ENCODE measurements at places on chromosomes 5 and 9. TPM values are rescaled to one million over a fixed set of nuclear protein-coding genes. Genes with fewer than 3 reads are reported as not detected.
A peak's percentile ranks its signal among the peaks of the same experiment; 100 is the strongest.

DNA sequence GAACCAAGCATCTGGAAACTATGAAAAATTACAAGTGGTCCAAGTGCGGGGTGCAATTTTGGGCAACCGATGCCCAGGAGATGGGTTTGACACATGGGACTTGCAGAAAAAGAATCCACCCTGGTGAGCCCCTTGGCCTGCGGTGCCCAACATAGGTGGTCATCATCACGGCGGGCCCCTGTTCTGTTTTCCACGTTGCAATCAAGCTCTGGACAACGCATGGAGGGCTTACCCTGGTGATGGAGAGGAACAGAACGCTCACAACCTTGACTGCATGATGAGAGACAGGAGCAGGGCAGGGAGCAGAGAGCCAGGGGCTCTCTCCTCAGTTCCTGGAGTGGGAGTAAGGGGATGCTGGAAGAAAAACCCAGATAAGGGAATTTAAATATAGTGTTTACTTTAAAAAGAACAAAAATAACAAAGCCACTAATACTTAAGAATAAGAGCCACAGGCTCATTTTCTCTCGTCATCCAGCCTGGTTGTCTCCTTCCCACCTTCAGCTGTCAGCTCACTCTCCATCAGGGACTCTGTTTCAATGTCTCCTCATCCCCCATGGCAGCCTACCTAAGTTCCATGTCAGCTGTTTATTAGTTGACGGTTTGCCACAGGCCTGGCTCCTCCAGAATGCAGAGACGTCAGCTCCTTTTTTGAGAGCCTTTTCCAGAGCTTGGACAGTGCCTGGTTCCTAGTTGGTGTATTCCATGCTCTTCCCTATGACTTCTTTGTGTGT lies 172.1 kb downstream of the GADD45G start:
- no peak for DNase-seq

DNA sequence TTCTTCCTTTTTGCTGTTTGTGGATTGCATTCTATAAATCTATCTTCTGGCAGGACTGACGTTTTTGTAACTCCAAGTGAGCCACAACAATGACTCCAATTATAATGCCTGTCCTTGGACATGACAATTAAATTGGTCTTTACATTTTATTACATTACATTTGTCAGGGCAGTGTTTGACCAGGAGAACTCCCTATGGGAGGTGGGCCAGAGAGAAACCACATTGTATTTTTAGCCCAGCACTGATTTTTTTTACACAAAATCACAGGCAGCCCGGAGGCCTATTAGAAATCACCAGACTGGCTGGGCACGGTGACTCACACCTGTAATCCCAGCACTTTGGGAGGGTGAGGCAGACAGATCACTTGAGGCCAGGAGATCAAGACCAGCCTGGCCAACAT lies 99.1 kb upstream of the SMC5 start:
- no peak for DNase-seq

GRCh38 chr5:131532031-131532640 lies 102.9 kb downstream of the RAPGEF6 start:
- DNase-seq: peak; percentile 38

PAEP gene
- total RNA-seq: not detected

HRH2 gene
- 2.0 TPM for total RNA-seq

DNA sequence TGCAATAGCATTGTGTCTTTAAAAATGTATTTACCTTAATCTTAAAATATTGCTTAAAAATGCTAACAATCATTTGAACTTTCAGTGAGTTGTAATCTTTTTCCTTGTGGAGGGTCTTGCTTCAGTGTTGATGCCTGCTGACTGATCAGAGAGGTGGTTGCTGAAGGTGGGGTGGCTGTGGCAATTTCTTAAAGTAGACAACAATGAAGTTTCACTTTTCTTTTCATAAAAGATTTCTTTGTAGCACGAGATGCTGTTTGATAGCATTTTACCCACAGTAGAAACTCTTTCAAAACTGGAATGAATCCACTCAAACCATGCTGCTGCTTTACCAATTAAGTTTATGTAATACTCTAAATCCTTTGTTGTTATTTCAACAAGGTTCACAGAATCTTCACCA lies 50.8 kb downstream of the NR3C1 start:
- no peak for DNase-seq

GRCh38 chr5:127290019-127290945 lies at the start of gene MEGF10:
Gene MEGF10 (plus strand): TSS chr5:127290796. CDS start chr5:127331309, 40,513 bp downstream.
- DNase-seq: no peak

Data from naive thymus-derived CD8-positive, alpha-beta T cell (primary cell).